ENCODE measurements at places on chromosomes 7 and 10.

DNA sequence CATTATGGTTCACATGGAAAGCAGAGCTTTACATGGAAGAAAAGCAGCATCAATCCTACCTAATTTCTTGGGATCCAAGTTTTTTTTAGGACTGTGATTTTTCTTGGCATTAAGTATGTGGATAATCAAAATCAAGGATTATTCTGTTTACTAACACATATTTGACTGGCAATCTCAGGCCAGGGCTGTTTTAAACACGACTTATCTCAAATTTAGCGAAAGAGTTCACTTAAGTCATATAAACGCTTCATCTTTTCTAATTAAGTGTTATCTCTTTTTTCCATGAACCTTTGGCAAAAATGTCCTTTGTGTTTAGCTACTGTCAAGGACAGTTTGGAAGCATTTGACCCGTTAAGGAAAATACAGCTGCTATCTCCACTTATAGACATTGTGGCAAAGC lies 92.0 kb downstream of the GNAI1 start:
- no peak for DNase-seq

DNA sequence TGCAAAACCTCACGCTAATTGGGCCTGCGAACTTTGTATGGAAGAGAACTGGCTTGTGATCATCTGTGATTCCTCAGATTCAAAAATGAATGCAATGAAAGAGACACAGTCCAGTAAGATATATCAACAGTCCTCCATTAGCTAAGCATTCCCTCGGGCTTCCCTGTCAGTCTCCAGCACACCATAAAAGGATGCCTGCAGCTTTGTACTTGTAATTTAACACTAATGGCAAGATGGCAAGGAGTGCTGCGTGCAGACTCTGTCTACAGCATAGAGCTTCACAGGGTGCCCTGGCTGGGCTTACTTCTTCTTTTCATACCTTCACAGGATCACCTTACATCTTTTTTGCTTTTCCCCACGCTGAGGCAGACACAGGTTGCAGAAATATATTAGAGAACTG lies 200.0 kb downstream of the GFRA1 start:
- DNase-seq = no peak

GRCh38 chr10:94035982-94036765 lies 42.4 kb downstream of the PLCE1 start:
- no peak for DNase-seq

DNA sequence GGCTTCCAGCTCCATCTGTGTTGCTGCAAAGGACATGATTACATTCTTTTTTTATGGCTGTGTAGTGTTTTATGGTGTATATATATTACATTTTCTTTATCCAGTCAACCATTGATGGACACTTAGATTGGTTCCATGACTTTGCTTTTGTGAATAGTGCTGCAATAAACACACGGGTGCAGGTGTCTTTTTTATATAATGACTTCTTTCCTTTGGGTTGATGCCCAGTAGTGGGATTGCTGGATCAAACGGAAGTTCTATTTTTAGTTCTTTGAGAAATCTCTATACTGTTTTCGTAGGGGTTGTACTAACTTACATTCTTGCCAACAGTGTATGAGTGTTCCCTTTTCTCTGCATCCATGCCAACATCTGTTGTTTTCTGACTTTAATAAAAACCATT lies 189.7 kb downstream of the ACTR3B start:
- no peak for DNase-seq

All from left hindlimb (tissue), 1 donor.